Left colon (tissue), 2 donors: ENCODE measurements at places on chromosomes 2 and 18. TPM values are rescaled to one million over a fixed set of nuclear protein-coding genes. Genes with fewer than 3 reads are reported as not detected.

DNA sequence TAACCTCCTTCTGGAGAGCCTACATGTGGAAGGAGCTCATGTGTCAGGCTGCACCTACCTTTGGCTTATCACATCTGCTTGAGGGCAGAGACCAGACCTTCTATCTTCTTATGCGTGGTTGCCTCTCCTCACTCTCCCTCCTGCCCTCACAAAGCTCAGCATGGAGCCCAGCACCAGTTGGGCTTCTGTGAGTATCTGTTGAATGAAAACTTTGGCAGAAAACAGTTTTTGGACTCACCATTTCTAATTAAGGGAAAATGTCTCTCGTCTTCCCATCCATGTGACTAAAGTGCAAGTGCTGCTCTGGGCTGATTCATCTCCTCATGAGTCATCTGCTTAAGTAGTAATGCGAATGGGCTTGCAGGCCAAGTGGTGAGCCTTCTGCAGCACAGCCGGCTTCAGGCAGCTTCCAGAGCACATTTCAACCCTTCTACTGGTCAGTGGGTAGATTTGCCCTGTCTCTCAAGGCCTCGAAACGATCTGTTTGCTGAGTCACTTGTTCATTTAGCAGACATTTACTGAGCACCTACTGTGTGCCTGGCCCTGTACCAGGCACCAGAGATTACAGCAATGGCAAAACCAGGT lies 102.6 kb downstream of the VSNL1 start:
- DNase-seq: no peak

DNA sequence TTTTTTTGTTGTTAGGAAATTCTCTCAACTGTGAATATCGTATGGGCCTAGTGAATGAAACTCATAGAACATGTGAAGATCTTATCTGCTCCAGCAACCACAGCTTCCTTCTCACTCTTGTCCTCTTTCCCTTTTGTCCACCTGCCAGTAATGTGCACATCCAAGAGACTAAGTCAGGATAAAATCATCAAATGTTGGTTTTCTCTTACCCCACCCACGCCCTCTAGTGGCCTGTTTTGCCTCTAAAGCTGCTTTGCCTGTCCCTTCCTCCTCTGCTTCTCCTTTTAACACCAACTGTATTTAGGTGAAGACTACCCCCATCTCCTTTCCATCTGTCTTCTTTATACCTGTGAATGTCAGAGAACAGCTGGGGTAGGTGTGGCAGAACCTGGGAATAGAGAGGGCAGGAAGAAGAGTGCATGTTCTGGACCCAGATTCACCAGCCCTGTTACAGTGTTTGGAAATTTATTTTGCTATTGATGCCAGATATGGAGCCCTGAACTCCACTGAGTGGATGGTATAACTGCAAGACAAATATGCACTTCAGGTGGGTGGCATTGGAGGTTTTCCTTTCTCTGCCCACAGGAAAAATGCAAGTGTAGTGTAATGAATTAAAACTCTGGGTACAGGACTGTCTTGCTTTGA lies 8.4 kb upstream of the MGAT5 start:
- DNase-seq: peak; percentile 73

GRCh38 chr2:179049546-179050311 lies at the start of gene CCDC141:
Gene CCDC141, minus strand, starts transcription at chr2:179050137. Its CDS starts 196 bp downstream, at chr2:179049941.
- DNase-seq: no peak

DNA sequence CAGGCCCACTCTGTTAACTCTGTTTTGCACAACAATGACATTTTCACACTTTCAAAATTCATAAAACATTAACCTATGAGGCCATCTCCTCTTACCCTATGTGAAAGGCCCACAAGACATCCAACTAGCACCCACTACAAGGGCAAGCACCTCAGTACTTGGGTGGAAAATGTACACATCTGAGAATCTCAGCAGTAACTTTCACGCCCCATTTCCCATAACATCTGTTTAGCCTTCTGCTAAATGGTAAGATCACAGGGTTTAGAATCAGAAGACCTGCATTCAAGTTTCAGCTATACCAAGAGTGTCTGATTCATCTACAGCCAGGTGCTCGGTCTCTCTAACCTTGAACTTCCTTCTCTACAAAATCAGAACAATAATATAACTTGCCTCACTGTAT lies 89.2 kb downstream of the SP100 start:
- DNase-seq: no peak

DNA sequence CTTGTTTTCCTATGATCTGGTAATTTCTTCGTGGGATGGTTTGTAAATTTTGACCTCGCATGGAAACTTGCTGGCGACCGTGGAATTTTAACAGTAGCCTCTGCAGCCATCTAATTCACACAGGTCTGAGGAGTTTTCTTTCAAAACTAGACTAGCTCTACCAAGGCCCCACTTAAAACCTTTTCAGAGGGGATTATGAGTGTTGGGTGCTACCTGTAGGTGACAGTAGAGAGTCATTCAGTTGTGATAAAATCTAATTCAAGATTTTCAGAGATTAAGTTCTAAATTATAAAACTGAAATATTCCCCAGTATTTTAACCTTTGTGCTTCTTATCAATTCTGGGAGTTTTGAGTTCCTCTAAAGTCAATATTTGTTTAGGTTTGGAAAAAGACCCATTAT lies 31.0 kb downstream of the THSD7B start:
- no peak for DNase-seq

DNA sequence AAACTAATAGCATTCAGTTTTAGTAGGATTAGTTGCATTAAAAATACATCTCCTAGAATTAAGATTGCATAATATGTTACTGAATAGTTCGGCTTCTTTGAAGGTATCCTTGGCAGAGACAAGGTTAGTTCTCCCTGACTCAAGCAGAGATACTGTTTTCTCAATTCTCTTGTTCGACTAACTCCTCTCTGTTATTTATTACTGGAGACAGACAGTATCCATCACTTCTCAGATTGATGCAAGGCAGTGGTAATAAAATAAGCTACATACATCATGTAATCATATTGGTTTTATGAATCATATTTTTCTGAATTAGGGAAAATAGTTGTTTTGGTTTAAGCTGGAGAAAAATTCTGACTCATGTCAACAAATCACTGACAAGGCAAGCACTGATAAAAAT lies 134.8 kb downstream of the SLC8A1 start:
- DNase-seq: no peak

DNA sequence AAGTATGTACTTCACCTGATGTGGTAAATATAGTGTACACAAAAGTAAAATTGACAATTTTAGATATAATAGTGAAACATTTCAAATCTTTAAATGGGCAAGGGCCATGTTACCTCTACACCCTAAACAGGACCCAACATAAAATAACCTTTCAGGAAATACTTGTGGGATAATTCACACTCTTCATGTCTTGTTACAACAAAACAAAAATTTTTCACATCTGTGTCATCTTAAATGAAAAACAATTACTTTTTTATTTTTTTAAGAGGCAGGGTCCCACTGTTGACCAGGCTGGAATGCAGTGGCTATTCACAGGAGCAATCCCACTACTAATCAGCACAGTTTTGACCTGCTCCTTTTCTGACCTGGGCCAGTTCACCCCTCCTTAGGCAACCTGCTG lies 42.1 kb downstream of the SRBD1 start:
- no peak for DNase-seq

DNA sequence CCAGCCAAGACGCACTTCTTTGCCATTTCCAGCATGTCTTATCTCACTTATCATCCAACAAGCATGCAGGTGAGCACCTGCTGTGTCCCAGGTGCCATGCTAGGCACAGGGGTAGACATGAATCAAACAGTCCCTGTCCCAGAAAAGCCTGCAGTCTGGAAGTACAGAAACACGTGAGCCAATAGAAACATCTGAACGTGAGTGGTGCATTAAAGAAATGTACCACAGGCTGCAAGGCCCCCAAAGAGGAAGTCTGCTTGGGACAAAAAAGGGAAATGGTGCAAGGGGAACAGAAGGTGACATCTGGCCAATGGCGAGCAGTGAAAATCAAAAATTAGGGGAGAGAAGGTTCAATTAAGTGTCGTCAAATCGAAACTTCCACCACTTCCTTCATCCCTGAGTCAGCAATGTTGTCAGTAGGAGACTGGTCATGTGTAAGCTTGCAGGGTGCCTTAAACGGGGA lies 17.6 kb upstream of the TMEM247 start:
- DNase-seq: no peak

- DNase-seq: no peak
Observed at GRCh38 chr2:174027956-174028355, 62.8 kb upstream of the SP3 start.

GRCh38 chr2:85847051-85847588 lies 41.7 kb downstream of the ST3GAL5 start:
- DNase-seq: no peak

DNA sequence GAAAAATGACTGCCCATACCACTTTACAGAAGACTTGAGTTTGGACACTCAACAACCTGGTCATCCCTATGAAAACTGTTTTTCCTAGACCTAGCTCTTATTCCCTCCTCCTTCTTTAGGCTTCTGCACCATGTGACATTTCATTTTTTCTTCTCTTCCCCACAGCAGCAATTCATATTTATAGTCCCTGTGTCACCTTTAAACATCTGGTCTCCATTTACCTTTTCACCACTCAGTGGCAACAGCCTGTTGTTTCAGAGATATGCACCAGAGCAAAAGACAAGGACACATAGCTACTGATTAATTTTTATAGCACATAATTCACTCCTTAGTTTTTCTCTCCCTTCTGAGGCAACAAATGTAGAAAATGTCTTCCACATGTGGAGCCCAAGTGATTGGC lies 118.7 kb downstream of the RIT2 start:
- DNase-seq: no peak

- no peak for DNase-seq
Observed at GRCh38 chr2:194182888-194183287, 1474.1 kb upstream of the SLC39A10 start.

GRCh38 chr2:24048769-24049484 lies 614 bp upstream of the FKBP1B start:
- DNase-seq: no peak

DNA sequence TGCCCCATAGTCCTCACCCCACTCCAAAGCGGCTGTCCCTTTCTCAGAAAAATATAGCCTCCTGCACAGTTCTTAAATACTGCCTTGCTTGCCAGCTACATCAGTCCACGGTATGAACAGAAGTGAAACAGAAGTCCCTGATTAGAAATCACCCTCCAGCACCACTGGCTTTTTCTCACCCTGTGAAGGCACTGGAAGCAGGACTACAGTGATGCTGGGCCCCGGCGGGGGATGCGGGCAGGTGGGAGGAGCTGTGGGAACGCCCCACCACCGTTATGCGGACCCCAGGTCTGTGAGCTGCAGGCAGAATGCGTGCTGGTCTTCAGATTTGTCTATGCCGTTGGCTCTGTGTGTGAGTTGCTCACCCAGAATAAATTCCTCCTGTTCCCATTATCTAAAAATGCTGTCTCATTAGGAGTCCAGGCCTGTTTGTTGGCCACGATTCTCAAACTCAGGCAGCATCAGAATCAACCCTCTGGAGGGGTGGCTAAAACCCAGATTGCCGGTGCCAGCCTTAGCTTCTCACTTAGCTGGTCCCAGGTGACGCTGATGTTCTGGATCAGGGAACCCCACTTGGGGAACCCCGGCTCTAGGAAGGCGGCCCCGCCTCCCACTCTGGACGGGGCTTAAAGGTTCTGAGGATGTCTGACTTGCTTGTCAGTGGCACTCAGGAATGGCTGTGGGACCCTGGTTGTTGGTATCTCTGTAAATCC lies 224.8 kb upstream of the PXDN start:
- DNase-seq: no peak

DNA sequence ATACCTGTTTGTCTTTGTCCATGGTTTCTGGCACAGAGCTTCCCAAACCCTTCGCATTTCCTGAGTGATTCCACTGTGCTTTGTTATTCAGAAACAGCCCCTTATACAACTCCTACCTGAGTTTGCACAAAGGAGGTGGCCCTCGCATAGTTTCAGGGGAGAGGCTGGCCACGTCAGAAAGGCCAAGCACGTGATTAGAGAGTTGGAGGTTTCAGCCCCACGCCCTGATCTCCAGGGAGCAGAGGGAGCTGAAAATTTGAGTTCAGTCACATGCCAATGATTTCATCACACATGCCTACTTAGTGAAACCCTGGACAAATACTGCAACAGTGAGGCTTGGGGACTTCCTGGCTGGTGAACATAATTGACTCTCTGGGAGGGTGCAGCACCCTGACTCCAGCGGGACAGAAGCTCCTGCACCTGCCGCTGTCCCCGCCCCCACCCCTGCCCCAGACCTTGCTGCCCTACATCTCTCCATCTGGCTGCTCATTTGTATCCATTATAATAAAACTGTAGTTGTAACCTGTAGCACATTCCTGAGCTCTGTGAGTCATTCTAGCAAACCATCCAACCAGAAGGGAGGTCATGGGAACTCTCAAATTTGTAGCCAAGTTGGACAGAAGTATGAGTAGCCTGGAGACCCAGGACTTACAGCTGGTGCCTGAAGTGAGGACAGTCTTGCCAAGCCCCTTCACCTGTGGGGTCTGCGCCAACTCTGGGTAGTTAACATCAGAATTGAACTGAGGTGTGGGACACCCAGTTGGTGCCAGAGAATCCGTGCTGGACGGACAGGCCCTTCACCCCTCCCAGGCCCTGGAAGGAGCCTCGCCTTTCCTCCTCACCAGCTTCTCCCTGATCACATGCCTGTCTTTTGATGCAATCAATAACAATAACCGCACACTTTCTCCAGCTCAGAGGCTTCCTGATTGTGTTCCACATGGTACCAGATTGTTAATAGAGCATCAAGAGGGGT lies 224.3 kb downstream of the ANAPC1 start:
- peak; percentile 44 for DNase-seq

DNA sequence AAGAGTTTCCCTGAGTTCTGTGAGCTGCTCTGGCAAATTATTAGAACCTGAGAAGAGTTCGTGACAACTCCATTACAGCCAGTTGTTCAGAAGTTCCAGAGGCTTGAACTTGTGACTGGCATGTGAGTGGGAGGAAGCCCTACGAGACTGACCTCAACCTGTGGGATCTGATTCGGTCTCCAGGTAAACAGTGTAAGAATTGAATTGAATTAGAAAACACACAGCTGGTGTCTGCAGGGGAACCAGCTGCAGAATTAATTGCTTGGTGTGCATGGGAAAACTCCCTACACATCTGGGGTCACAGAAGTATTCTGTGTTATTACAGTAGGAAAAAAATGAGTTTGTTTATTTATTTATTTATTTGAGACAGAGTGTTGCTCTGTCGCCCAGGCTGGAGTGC lies 14.0 kb upstream of the ITSN2 start:
- no peak for DNase-seq

DNA sequence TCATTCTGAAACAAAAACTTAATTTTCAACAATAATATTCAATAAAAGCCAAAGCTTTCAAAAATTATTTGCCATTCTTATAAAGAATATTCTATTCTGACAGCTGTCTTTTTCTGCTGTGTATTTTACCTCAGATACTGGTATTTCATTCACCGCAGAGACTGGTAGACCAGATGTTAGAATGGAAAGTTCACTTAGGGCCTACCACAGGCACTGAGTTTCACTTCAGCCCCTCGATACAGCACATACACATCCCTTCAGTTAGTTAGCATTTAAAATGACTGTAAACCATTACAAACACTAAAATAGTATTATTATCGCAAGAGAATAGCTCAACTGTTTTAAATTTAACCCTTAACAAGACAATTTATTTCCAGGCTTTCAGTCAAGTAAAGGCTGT lies 24.2 kb upstream of the GATA6 start:
- no peak for DNase-seq

IL36A gene
- not detected for total RNA-seq

SERPINB11 gene
- total RNA-seq: not detected

TTC32 gene
- 10.4 TPM for total RNA-seq

SPOPL gene
- 32.0 TPM for total RNA-seq

XRCC5 gene
- total RNA-seq: 189 TPM

FOXI3 gene
- not detected for total RNA-seq

ANKRD62 gene
- total RNA-seq: 0.37 TPM

LYPD1 gene
- total RNA-seq: 0.28 TPM

SOX11 gene
- total RNA-seq: not detected

DLX2 gene
- 0.11 TPM for total RNA-seq

MAB21L4 gene
- total RNA-seq: 4.5 TPM

GNLY gene
- 1.4 TPM for total RNA-seq

EGR4 gene
- not detected for total RNA-seq
